NCI-H1105 (cell line): ENCODE measurements at places on chromosomes 13 and 19.

- no peak for DNase-seq
These were observed 4.2 kb downstream of the SUGP1 start for GRCh38 chr19:19316082-19316481.

GRCh38 chr13:30730526-30730925, 4.8 kb upstream of the ALOX5AP start:
- DNase-seq = no peak

DNA sequence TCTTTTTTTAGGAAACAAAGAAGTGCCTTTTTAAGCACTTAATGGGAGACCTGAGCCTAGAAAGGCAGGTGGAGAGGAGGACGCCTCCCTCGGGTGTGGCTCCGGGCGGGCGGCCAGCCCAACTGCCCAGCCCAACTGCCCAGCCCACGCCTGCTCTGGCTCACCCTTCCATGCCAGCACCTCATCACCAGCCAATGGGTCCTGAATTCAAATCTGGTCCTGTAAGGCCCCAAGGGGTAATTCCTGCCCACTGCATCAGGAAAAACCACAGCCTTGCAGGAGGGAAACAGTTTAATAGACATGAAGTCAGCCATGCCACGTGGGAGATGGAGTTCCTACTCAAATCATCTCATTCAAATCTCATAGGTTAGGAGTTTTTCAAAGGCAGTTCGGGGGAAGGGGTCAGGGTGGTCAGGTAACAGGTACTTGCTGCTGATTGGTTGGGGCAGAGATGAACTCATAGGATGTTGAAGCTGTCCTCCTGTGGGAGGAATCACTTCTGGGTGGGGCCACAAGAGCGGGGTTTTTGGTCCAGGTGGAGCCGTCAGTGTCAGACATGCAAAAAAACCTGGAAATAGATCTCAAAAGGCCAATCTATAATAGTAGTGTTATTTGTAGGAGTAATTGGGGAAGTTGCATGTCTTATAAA, 64.9 kb downstream of the HSPH1 start:
- no peak for DNase-seq

- DNase-seq = no peak
These were observed 20.3 kb downstream of the GRTP1 start for GRCh38 chr13:113343692-113343968.
